CD4-positive, alpha-beta T cell treated with Interleukin-17A for 1 hour (primary cell): ENCODE measurements at places on chromosomes 7 and 10.

DNA sequence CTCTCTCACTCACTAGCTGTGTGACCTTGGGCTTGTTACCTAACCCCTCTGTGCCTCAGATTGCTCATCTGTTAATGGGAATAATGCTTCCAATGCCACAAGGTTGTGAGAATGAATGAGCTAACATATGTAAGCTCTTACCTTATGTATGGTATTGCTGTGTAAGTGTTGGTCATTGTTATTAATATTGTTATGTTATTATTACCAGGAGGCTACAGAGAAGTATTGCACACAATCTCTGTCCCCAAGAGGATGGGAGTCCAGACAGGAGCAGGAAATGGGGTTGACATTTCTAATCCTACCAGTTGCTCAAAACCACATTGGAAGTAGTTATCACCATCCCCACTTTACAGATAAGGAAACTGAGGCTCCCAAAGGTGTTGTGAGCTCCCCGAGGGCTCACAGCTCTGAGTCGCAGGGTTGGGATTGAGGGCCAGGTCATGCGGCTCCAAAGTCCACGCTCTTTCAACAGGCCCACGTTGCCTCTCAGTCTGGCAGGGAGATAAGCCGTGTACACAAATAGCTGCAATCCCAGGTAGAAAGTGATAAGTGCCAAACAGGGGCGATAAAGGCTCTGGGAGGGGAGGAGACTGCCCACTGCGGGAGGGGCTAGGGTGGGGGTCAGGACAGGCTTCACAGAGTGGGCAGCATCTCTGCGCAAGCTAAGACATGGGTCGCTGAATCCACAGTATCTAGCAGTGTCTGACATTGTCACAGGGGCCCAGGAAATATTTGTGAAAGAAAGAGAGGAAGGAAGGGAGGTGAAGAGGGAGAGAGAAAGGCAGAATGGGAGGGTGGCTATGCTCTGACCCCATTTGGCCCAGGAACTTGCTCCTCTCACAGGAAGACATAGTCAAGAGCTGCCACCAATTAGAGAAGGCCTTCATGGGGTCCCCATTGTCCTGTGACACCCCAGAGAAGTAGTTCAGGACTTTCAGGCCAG, 9.6 kb upstream of the ZMIZ1 start:
- no peak for DNase-seq

GRCh38 chr7:133748443-133749407, 378.4 kb upstream of the LRGUK start:
- no peak for DNase-seq

GRCh38 chr7:156943091-156944041, 6.1 kb upstream of the NOM1 start:
- no peak for DNase-seq

- DNase-seq: no peak
Measured at GRCh38 chr10:125061557-125062226, 98.7 kb downstream of the CTBP2 start.

- no peak for DNase-seq
Measured at GRCh38 chr7:80686576-80686975, 48.1 kb downstream of the CD36 start.

GRCh38 chr10:14555807-14556206, 218.9 kb downstream of the FAM107B start:
- DNase-seq: no peak

DNA sequence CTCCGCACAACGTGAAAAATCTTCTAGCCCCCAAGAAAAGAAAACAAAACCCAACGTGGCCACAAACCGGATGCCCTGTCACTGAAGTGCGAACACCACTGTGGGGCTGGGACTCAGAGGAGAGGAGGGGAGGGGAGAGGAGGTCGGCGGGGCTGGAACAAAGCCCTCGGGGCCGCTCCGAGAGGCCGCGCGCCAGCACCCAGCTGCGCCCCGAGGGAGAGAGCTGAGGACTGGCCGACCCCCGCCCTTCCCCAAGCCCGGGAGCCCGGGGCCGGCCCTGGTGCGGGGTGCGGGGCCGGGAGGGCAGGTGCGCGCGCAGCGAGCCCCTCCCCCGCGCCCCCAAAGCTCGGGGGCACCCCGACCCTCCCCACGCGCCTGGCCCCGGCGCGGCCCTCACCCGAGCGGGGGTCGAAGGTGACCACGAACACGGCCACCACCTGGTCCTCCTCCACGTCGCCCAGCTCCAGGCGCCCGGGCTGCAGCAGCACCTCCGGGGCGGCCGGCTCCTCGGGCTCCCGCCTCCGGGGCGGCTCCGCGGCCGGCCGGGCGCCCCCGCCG, 398 bp downstream of the DENND11 start:
- peak; percentile 82 for DNase-seq

DNA sequence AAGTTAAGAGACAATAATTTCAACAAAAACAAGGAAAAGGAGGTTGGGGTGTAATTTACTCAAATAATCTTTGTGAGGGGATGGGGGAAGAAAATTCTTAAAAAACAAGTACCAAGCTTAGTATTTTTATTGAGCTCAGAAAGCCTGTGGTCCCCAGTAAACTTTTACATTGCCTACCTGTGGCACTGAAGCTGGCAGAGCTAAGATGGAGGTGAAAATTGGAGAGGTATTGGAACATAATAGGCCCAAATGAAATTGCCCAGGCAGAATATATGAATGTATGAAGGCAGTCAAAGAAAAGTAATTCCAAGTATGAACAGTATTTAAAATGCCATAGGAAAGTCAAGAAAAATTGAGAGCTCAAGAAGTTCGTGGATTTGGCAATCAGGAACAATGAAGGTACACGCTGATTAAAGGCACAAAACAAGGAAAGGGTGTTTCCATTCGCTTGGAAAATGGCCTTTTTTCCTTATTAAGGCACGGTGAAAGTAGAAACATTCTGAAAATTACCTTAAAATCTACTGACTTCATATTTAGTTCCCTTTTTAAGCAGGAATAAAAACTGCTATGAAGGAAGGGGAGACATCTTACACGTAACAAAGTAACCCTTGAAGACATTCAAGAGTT, 3.4 kb upstream of the KMT2E start:
- peak; percentile 46 for DNase-seq

GRCh38 chr10:74923556-74923955, 97.2 kb downstream of the KAT6B start:
- no peak for DNase-seq

DNA sequence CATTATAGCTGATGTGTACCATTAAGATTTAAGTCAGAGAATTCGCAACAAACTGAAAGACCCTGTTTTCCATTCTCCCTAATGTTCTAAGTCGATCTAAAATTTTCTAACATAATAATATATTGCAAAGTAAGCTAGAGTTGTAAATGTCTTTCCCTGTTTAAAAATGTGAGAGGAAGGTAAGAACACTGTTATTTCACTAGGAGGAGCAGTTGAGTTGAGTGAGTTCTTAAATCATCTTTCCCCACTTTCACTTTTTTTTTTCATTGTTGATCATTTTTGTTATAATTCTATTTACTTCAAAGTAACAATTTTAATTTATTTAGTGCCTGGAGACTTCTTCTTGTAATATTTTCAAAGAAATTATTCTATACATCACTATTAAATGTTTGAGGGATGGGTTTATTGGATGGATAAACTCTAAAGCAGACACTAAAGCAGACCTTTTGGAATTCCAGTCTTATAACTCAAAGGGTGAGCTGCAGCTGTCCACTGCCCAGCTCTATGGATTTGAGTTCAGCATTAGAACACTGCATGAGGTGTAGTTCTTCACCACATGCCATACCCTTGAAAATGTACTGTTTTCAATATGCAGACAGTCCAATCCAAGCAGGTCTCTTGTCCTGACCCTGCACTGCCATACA, 181.3 kb upstream of the FZD1 start:
- no peak for DNase-seq

DNA sequence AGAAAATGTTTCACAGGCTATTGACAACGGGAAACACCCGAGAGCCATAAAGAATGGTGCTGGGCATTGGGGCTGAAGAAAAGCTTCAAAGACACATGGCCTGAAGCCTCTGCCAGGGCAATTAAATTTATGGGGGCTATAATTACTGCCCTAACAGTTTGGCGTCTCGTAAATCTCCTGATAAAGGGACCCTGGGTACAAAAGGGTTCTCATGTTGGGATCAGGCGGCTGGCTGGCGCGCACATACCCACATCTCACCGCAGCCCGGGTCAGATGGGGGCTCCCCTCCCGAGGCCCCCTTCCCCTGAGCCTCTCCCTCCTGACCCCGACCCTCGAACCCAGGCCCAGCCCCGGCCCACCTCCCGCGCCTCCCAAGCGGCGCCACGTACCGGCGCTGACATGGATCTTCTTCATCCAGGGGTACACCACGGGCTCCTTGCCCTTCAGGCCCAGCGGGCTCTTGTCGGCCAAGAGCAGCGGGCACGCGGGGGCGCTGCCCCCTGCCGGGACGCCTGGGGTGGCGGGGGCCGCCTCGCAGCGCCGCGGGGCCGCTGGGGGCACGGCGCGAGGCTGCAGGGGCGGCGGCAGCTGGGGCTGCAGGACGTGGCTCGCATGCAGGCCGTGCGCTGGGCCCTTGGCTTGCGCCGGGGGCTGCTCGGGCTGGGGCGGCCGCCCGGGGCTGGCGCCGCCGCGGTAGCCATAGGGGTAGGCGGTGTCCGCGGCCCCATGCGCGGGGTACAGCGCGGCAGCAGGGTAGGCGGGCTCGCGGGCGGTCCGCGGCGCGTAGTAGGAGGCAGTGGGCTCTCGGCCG, 623 bp downstream of the HOXA4 start:
- DNase-seq: no peak

DNA sequence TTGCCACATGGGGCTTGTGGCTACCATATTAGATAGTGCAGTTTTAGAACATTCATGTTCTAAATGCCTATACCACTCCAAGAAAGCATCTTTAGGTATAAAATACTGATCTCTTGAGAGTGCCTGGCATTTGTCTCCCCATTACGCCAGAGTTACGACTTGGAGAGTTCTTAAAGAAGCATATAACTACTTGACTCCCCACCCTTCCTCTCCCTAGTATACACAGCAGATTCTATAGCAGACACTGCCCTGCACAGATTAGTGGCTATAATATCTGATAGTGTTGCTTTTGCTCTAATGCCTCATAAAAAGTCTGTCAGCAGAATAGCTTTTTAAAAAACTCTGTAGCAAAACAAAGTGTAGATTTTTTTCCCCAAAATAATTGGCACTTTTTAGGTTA, 90.8 kb downstream of the ZMYND11 start:
- no peak for DNase-seq

DNA sequence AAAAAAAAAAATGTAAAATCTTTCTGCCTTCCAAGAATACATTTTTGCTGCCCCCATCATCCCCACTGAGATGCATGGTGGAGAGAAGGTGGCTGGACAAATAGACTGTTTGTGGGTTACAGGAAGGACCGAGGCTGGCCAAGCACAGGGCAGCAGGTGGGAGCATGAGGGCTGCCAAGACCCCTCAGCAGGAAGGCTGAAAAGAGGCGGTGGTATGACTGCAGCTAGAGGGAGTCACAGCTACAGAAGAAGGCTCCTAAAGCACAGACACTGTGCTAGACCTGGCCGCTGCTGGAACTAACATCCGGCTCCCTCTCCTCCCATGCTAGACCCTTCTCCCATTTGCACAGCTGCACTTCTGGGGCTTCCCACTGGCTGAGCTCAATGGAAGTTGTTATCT, 289.6 kb downstream of the TCERG1L start:
- no peak for DNase-seq

- DNase-seq: no peak
Measured at GRCh38 chr10:113825791-113826190, 28.1 kb downstream of the DCLRE1A start.

DNA sequence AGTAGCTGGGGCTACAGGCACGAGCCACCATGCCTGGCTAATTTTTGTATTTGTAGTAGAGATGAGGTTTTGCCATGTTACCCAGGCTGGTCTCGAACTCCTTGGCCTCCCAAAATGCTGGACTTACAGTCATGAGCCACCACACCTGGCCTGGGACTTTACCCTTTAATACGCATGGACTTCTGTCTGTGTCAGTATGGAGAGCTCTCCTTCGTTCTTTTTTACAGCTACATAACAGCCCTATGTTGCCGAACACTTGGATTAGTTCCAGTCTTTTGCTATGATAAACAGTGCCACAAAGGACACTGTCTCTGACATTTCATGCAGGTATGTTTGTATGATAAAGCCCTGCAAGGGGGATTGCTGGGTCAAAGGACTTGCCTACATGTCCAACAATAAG, 10.9 kb upstream of the OAT start:
- no peak for DNase-seq

GRCh38 chr10:92181575-92181974, 109.3 kb downstream of the CPEB3 start:
- DNase-seq: no peak

DNA sequence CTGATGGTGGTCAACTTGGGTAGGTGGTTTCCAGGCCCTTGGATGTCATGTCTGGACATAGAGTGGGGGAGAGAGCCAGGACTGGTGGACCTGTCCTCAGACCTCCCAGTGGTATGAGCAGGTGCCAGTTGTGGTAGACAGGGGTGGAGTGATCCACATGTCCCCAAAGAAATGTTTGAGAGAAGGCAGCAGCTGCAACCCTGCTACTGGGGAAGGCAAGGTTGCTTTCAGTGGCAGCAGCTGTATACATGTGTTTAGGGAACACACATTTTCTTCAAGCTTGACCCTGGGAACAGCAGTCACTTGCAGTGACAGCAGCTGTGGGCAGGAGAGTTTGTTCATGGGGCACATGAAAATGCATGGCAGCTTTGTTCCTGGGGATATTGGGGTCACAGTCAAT, 882.6 kb upstream of the C7orf33 start:
- no peak for DNase-seq

DNA sequence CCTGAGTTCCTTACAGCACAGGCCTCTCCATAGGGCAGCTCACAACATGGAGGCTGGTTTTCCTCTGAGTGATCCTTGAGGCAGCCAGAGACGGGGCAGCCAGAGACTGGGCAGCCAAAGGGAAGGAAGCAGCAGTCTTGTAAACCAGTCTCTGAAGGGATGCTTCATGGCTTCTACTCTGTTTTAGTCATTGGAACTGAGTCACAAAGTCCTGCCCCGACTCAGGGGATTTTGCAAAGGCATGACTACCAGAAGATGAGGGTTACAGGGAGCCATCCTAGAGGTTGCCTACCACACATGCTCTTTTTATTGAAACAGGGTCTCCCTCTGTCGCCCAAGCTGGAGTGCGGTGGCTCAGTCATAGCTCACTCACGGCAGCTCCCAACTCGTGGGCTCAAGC, 44.4 kb upstream of the COMMD3 start:
- no peak for DNase-seq

- no peak for DNase-seq
Measured at GRCh38 chr10:86439544-86439943, 72.9 kb upstream of the GRID1 start.

- no peak for DNase-seq
Measured at GRCh38 chr7:141207661-141208060, 133.8 kb downstream of the TMEM178B start.

DNA sequence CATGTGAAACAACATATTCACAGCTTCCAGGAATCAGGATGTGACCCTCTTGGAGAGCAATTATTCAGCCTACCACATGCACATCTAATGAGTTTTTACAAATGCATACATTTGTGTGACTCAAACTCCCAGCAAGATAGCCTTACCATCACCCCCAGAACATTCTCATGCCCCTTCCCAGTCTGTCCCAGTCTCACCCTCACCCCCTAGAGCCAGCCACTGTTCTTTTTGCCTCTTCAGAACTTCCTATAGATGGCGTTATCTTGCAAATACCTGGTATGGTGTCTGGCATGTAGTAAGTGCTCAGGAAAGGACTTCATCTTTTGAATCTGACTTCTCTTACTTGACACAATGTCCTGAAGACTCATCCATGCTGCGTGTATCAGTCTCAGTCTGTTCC, 23.9 kb upstream of the AOC1 start:
- no peak for DNase-seq

- DNase-seq: no peak
Measured at GRCh38 chr10:48231178-48231577, 43.3 kb downstream of the FRMPD2 start.

- no peak for DNase-seq
Measured at GRCh38 chr7:85292908-85293576, 106.2 kb upstream of the SEMA3D start.
